Breast epithelium (tissue), 4 donors: ENCODE measurements at places on chromosomes 13 and 19. TPM values are rescaled to one million over a fixed set of nuclear protein-coding genes. Genes with fewer than 3 reads are reported as not detected.
A peak's percentile ranks its signal among the peaks of the same experiment; 100 is the strongest.

Gene DCT
- 0.66 TPM for total RNA-seq

Gene NOVA2
- total RNA-seq: 3.6 TPM

Gene TMED1
- 51.2 TPM for total RNA-seq

Gene CD70
- total RNA-seq: not detected

Gene CALR3
- not detected for total RNA-seq

Gene ZNF667
- total RNA-seq: 10.0 TPM

Gene MCEMP1
- total RNA-seq: 2.4 TPM

Gene WDR62
- 0.80 TPM for total RNA-seq

GRCh38 chr19:3975144-3975543 is 4.2 kb upstream of the DAPK3 start:
- no peaks in the 10 kb centered on the region for H3K4me1 ChIP-seq
- no peaks in the 10 kb centered on the region for H3K27me3 ChIP-seq
- no peak overlapping the region for H3K4me3 ChIP-seq
- DNase-seq: no peak

GRCh38 chr13:98847780-98848179 is 95.3 kb upstream of the SLC15A1 start:
- H3K4me3 ChIP-seq: no peak overlapping the region
- no peaks in the 10 kb centered on the region for H3K36me3 ChIP-seq
- H3K27ac ChIP-seq: no peak overlapping the region
- no peaks in the 10 kb centered on the region for H3K27me3 ChIP-seq
- DNase-seq: no peak
- no peaks in the 10 kb centered on the region for H3K4me1 ChIP-seq

GRCh38 chr13:112804374-112804773 is 114.5 kb downstream of the ATP11A start:
- H3K4me1 ChIP-seq: no peaks in the 10 kb centered on the region
- H3K27ac ChIP-seq: no peak overlapping the region
- no peak overlapping the region for H3K4me3 ChIP-seq
- H3K36me3 ChIP-seq: no peaks in the 10 kb centered on the region
- DNase-seq: no peak

DNA sequence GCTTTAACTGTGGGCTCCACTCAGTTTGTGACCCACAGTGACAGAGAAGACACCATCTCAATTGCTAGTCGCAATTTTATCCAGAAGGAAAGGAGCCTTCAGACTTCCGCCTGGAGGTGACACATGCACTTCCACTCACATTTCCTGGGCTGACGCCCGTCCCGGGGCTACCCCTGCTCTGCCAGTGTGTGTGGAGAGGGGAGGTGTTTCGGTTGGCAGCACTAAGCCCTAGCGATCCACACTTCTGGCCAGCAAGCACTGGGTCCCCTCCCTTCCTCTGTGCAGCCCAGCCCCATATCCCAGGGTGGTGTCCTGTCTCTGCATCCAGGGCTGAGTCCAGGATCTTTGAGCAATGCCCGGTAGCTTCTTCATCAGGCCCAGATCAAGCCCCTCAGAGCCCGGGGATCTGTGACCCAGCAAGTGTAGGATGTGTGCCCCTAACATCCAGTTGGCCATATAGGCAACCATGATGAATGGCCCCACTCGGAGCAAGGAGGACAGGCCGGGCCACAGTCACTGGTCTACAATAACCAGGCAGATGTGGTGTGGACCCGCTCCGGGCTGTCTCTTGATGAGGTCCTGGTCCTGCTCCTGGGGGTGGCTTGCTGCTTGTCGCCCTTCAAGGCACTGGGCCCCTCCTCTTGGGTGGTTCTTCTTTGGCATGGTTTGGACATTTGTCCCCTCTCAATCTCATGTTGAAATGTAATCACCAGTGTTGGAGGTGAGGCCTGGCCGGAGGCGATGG is 141.9 kb upstream of the SPACA7 start:
- H3K27ac ChIP-seq: no peak overlapping the region
- H3K4me3 ChIP-seq: no peak overlapping the region
- H3K27me3 ChIP-seq: no peaks in the 10 kb centered on the region
- no peak for DNase-seq

GRCh38 chr13:77836423-77836822 is 82.2 kb downstream of the EDNRB start:
- H3K36me3 ChIP-seq: no peaks in the 10 kb centered on the region
- H3K27ac ChIP-seq: peak overlapping the region; percentile 3

- H3K36me3 ChIP-seq: no peaks in the 10 kb centered on the region
- no peak for DNase-seq
- peaks cover 31% of the 10 kb centered on the region for H3K27me3 ChIP-seq
- H3K27ac ChIP-seq: no peak overlapping the region
- H3K4me1 ChIP-seq: no peaks in the 10 kb centered on the region
Measured at GRCh38 chr19:51735759-51736449, 12.1 kb upstream of the HAS1 start.

GRCh38 chr19:2150794-2151338 is 500 bp downstream of the AP3D1 start:
- H3K27ac ChIP-seq: peak overlapping the region; percentile 93
- H3K4me3 ChIP-seq: peak overlapping the region; percentile 97

GRCh38 chr13:46211116-46211482 is 629 bp upstream of the LRRC63 start:
- H3K27me3 ChIP-seq: no peaks in the 10 kb centered on the region
- peak overlapping the region; percentile 23 for H3K27ac ChIP-seq
- peak overlapping the region; percentile 68 for H3K4me3 ChIP-seq
- no peaks in the 10 kb centered on the region for H3K36me3 ChIP-seq
- DNase-seq: no peak

- no peaks in the 10 kb centered on the region for H3K27me3 ChIP-seq
- H3K4me1 ChIP-seq: no peaks in the 10 kb centered on the region
- H3K36me3 ChIP-seq: no peaks in the 10 kb centered on the region
- no peak overlapping the region for H3K4me3 ChIP-seq
Measured at GRCh38 chr13:21228738-21229137, 52.3 kb downstream of the MRPL57 start.

DNA sequence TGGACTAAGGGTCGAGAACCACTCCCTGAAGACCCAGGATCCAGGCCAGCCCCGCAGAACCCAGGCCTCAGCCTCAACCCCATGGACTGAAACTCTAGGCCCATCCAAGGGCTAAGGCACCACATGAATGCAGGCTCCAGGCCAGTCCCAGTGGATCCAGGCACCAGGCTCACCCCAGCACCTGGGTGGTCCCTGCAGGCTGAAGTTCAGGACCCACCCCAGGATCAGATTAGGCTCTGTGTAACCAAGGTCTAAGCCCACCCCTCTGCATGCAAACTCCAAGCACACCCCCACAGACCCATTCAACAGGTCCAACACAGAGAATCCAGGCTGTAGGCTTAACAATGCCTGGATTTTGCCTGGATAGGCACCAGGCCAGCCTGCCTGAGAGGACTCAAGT is 1876.2 kb downstream of the PCDH9 start:
- H3K4me1 ChIP-seq: no peaks in the 10 kb centered on the region
- no peak overlapping the region for H3K4me3 ChIP-seq
- DNase-seq: no peak
- no peaks in the 10 kb centered on the region for H3K27me3 ChIP-seq
- no peak overlapping the region for H3K27ac ChIP-seq
- no peaks in the 10 kb centered on the region for H3K36me3 ChIP-seq

- no peaks in the 10 kb centered on the region for H3K36me3 ChIP-seq
- H3K27ac ChIP-seq: no peak overlapping the region
- DNase-seq: no peak
- no peaks in the 10 kb centered on the region for H3K27me3 ChIP-seq
Measured at GRCh38 chr13:72431981-72432682, 295.3 kb downstream of the MZT1 start.
